Stimulated activated CD4-positive, alpha-beta T cell treated with anti-CD3 and anti-CD28 coated beads, Interleukin-1b, Interleukin-23, amount 100 ng/mL, for 1 hour (primary cell): ENCODE measurements at places on chromosomes 12 and 14.

- DNase-seq: no peak
Measured at GRCh38 chr12:66290716-66291200, 11.5 kb upstream of the HELB start.

DNA sequence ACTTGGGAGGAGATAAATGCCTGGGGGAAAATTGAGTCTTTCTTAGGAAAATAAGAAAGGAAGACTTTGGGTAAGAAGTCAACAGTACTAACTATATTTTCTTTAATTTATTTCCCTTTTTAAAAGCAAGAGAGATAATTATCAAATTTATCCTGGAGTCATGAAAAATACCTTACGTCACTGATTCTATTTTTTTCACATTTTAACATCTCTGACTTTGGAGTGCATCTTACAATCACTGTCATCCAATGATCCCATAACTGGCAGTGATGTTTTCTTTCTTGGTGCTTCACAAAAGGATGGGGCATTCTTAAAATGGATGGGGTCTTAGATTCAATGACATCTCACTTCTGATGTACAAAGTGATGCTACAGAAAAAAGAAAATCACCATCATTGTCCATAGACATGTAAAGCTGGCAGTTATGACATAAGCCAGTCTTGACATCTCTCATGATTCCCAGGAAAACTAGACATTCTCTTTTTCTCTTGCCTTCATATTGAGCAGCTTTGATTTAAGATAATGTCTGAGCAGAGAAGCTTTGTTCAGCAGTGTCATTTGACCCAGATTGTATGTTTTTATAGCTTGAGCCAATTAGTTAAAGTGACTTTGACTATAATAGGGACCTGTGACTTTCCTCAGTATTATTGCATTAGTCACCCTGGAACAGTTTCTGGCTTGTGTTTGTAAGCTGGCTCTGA is 236.2 kb downstream of the EGLN3 start:
- no peak for DNase-seq

DNA sequence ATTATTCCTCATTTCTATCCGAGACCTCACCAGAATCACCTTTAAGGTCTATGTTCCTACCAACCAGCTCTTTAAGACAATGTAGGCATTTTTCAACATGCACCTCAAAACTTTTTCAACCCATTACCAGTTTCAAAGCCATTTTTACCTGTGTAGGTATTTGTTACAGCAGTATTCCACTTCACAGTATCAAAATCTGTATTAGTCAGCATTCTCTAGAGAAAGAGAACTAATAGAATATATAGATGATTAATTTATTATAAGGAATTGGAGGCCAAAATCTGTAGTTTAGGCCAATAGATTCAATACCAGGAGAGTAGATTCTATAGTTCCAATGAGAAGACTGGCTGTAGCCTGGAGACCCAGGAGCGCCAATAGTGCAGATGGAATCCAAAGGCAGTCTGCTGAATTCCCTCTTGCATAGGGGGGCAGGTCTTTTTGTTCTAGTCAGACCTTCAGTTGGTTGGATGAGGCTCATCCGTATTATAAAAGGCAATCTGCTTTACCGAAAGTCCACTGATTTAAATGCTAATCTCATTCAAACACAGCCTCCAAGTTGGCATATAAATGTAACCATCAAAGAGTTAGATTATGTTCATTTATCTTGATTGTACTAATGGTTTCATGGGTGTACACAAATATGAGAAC is 151.6 kb upstream of the SYT1 start:
- no peak for DNase-seq

DNA sequence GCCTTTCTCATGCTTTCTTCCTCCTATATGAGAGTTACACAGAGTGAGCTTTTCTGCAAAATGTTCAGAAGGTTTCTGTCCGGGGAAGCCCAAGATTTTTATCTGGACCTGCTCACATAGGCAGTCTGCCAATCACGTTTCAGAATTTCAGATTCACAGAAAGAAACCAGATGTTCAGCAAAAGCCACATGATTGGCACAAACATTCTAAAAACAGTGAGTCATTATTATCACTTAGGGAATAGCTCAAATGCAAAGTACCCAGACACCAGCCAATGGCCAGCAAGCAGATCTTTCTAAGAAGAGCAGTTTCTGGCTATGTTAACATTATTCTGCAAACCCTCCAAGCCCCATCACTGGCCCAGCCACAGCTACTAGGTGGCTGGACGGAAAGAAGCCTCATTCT is 1558.5 kb upstream of the TMEM132C start:
- DNase-seq: no peak

DNA sequence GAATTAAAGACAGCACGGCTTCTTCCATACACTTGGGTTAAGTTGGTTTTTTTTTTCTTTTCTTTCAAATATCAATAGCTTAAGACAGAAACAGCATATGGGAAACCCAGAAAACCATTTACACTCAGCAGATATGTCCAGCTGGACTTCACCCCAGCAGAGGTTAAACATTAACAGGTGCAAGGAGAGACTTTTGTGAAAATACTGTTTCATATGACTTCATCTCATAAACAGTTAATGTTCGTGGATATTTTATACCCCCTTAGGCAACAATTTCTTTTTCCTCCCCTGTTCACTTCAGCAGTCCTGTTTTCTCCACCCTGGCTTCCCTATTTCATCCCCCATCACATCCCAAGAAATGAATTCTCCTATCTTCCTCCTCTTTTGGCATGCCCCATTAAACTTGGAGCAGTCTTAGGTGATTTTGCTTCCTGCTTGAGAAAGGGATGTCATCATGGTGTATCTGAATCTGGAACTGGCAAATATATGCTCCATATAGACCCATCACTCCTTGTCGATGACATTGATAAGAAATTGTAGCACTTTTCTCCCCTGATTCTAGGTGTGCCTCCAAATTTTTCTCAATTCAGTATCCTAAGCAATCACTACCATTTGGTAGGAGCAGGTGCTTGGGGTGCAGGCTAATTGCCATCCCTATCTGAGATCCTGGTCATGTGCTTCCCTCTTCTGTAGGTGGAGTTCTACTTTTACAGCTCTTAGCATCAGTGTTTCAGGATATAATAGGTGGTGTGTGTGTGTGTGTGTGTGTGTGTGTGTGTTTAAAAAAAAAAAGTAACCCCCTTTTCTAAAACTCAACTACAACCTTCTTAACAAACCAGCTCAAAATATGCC is 67.9 kb downstream of the BMP4 start:
- no peak for DNase-seq

GRCh38 chr12:31558521-31558920 is 32.4 kb downstream of the DENND5B start:
- no peak for DNase-seq

GRCh38 chr12:52836491-52837412 is 2.6 kb upstream of the KRT79 start:
- DNase-seq: no peak

DNA sequence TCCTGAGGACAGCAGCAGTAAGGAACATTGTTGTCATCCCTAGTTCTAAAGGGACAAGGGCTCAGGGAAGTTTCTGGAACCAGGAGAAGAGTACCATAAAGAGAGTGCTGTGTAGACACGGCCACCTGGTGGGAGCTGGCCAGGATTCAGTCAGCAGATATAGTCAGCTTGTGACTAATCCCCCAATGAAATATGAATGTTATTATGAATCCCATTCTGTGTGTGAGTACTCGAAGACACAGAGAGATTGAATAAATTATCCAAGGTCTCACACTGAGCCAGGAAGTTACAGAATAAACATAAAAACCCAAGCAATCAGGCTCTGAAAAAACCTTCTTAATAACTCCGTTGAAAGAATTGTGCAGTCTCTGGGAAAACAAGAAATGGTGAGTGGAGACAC is 1359.5 kb downstream of the AACS start:
- DNase-seq: no peak

DNA sequence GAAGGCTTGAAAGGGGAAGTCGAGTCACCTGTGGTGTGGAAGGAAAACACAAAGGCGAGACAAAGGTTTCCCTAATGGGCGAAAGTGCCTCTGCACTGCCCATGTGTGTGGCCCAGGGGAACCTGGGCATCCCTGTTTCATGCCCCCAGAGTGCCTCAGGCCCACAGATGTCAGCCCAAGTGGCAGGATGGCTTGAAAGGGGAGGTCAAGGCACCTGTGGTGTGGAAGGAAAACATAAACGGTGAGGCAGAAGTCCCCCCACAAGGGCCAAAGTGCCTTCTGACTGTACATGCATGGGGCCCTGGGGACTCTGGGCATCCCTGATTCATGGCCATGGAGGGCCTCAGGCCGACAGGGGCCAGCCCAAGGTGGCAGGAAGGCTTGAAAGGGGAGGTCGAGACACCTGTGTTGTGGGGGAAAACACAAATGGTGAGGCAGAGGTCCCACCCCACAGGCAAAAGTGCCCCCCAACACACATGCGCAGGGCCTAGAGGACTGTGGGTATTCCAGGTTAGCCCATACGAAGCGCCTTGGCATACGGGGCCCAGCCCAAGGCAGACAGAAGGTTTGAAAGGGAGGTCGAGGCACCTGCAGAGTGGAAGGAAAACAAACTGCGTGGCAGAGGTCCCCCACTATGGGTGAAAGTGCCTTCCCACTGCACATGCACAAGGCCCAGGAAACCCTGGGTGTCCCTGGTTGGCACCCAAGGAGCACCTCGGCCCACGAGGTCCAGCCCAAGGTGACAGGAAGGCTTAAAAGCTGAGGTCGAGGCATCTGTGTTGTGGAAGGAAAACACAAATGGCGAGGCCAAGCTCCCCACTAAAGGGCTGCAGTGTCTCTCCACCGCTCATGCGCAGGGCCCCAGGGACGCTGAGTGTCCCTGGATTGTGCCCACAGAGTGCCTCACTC is 382.3 kb downstream of the ALG10 start:
- no peak for DNase-seq

GRCh38 chr14:33859306-33859705 is 91.6 kb downstream of the EGLN3 start:
- no peak for DNase-seq

GRCh38 chr14:24866067-24866639 is 183.8 kb downstream of the STXBP6 start:
- DNase-seq: no peak

GRCh38 chr14:93201155-93201704 is 5.6 kb downstream of the GON7 start:
- no peak for DNase-seq
